GM12865 (cell line): ENCODE measurements at places on chromosomes 4 and X.

- DNase-seq = peak; percentile 18
Observed at GRCh38 chr4:89598602-89599001, 238.4 kb downstream of the SNCA start.

GRCh38 chr4:64157397-64157796, 251.9 kb downstream of the TECRL start:
- no peak for DNase-seq

GRCh38 chrX:9117851-9118250, 83.9 kb upstream of the FAM9B start:
- DNase-seq = no peak

DNA sequence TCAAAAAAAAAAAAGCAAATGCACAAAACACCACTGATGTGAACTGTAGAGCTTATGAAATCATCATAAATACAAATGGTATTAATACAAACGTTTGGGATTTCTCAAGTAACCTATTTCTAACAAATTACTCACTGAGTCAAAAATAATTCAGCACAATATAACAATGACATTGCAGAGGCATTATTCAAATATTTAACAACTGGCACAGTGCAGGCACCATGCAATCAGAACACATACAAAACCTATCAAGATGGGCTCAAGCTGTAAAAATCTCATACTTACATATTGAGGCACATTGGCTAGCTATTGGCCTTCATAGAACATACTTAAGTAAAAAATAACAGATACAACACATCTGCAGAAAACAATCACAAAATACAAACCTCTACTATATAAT, 81.1 kb downstream of the LRBA start:
- no peak for DNase-seq

GRCh38 chrX:48937054-48937907, 18.5 kb upstream of the PIM2 start:
- peak; percentile 95 for DNase-seq

- no peak for DNase-seq
Observed at GRCh38 chr4:144647095-144647561, 1.2 kb downstream of the HHIP start.

DNA sequence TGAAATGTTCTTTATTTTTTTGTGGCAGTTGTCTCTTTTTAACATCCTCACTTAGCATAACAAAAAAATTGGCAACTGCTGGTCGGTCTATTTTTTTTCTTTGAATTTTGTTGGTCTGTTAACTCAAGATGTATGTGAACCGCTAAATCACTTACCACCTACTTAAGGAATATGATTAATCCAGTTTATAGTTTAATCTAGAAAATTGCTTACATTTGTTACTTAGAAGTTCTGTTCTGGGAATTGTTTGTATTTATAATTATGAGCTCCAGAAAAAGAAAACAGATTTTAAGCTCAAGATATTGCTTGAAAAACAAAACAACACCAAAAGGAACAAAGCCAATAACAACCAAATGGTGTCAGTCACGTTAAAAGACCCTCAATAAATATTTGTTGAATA, 66.1 kb upstream of the KLHL13 start:
- DNase-seq = no peak

DNA sequence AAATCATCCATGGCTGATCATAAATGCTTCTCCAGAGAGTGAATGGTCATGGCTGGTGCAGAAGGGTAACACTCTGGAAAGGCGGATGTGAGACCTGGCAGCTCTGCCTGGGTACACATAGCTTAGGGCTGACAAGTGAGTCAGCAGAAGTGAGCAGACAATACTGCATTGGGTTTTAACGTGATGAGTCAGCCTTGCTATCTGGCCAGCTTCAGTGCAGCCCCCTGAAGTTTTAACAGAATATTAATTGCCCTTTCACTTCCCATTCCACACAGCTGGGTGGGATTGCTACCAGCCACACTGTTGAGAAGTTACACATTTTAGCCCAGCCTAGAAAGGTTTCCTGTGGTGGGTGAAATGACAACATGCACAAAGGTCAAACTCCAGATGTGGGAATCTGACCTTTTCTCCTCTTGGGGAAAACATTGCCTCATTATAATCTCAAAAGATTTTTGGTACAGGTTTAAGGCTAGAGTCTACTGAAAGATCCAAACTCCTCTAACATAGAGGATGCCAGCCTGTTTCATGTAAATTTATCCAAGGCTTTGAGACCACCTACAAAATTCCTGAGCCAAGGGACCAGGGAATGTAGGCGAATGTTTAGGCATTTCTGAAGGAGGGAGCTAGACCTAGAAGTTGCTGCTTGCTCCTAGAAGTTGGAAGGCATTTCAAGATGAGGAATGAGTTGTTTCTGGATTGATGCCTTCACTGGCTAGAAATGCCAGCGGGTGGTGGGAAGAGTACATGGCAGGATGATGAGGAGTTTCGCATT, 230.3 kb upstream of the PGRMC2 start:
- DNase-seq = peak; percentile 91

- no peak for DNase-seq
Observed at GRCh38 chrX:7606039-7606652, 236.8 kb upstream of the VCX start.

GRCh38 chr4:39591290-39591689, 47.4 kb downstream of the SMIM14 start:
- no peak for DNase-seq

DNA sequence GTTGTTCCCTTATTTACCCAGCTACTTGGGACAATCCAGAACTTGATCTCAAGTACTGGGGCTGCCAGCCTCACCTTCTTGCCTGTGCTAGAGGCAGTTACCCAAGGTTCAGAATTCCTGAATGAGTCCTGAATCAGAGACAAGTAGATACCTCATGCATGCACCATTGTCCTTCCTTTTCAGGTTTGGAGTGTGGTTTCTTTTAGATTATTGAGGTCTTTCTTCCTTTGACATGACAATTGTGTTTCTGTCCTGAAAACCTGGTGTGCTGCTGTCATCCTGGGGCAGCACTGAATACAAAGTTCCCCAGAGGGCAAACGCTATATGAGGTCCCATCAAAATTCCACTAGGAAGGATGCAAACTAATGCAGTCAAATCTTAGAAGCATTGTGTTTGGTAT, 3.5 kb downstream of the CXCL2 start:
- DNase-seq = no peak
